ENCODE measurements at places on chromosomes 3 and 15.

- no peak for DNase-seq
Observed at GRCh38 chr3:155560594-155560993, 184.3 kb downstream of the PLCH1 start.

- DNase-seq = no peak
Observed at GRCh38 chr3:159944781-159945180, 43.9 kb upstream of the IL12A start.

- DNase-seq = no peak
Observed at GRCh38 chr15:39777496-39777895, 5.1 kb downstream of the FSIP1 start.

GRCh38 chr3:152196782-152197181 lies 71.9 kb upstream of the MBNL1 start:
- no peak for DNase-seq

GRCh38 chr3:12148183-12148940 lies 10.3 kb downstream of the TIMP4 start:
- no peak for DNase-seq

- DNase-seq = no peak
Observed at GRCh38 chr3:50459785-50460184, 43.6 kb downstream of the CACNA2D2 start.

DNA sequence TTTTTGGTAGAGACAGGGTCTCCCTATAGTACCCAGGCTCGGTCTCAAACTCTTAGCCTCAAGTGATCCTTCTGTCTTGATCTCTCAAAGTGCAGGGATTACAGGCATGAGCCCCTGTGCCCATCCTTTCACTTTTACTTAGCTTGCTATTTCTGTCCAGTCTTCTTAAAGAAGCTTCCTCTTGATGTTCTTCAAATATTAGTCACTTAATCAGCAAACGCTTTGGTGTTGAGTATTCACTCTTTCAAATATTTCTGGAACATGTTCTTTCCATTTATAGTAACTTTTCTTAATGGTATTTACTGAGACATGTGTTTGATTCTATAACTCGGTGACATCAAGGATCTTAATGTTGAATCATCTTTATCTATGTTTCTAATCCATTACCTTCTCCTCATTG lies 122.1 kb downstream of the CNTN6 start:
- DNase-seq = peak; percentile 38

DNA sequence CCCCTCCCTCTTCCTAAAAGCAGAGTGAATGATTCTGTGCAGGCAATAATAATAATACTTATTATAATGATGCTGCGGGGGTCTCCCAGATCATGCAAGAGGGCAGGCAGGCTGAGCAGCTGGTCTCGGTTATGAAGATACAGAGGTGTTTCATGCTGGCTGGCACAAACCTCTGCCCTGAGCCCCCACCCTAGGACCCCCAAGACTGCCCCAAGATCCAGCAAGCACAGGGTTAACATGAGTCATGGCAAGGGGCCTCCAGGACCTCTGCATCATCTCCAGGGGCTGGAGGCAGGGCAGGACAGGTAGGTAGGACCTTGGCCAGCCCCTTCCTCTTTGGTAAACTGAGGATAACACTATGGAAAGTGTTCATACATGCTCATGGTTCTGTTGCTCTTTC lies 2.7 kb downstream of the MGLL start:
- DNase-seq = no peak

- DNase-seq = no peak
Observed at GRCh38 chr3:171327441-171328174, 132.6 kb downstream of the TNIK start.

DNA sequence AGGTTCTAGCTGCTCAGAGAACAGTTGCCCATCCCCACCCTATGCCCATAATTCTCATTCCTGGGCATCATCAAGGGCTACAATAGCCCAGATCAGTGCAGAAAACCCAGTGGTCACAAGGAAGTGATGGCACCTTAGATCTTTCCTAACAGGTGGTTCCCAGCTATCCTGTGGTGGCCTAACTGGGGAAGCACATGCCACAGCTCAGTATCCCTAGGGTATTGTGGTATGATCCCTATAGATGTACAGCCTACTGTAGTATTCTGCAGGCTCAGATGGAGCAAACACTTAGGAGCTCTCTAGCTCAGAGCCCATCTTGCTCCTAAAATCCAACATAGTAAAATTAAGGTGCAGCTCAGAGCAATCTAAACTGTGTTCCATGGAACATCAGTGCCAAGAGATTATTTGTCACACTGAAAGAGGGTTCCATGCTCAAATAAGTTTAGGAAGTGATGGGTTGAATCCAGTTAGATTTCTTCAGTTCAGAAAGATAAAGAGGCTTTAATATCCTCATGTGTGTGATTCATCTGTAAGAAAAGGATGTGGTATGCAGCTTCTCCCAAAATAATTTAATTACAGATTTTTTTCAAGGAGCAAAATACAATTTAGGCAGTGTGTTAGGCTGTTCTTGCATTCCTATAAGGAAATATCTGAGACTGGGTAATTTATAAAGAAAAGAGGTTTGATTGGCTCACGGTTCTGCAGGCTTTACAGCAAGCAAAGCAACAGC lies 4.4 kb downstream of the A4GNT start:
- no peak for DNase-seq

DNA sequence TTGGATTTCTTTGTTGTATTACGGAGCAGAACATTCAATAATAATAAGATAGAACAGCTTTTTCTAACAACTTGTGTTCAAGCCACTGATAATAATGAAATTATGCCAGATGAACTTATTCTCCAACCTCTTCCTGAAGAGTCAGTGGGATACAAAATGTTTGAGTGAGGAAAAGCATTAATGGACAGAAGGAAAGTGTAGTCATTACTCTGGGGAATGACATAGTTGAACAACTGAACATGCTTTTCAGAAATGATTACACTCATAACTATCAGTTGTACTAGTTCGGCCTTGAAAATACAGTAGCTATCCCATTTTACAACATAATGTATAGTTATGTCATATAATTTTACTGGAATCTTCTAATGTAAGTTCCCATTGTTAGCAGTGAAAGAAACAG lies 55.9 kb downstream of the ALCAM start:
- DNase-seq = no peak

GRCh38 chr3:112053229-112053628 lies 18.7 kb downstream of the TMPRSS7 start:
- no peak for DNase-seq

DNA sequence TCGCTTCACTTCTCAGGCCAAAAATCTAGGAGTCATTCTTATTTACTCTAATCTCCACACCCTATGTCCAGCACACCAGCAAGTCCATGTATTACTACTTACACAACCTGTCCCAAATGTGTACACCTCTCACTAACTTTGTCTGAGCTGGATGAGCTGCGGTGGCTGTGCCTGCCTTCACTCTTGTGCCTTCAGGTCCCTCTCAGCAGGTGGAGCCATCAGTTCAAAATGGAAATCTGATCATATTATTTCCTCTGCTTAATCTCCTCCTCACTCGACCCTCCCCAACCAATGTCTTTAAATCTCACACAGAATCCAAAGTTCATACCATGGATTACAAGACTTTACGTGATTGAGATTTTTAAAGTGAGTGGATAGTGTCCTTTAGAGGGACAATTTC lies 82.8 kb downstream of the SSR3 start:
- DNase-seq = no peak

- DNase-seq = no peak
Observed at GRCh38 chr15:93286446-93286845, 197.4 kb upstream of the RGMA start.

GRCh38 chr3:19487386-19487785 lies 339.1 kb downstream of the KCNH8 start:
- no peak for DNase-seq

DNA sequence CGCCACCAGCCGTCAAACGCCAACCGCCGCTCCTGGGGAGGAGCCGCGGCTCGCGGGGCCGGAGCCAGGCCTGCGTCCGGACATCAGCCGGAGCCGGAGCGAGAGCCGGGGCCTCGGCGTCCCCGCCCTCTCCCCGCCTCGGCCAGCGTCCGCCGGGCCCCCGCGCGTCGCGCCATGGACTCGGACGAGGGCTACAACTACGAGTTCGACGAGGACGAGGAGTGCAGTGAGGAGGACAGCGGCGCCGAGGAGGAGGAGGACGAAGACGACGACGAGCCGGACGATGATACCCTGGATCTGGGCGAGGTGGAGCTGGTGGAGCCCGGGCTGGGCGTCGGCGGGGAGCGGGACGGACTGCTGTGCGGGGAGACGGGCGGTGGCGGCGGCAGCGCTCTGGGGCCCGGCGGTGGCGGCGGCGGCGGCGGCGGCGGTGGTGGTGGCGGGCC lies 359 bp downstream of the ARIH1 start:
- DNase-seq = no peak

DNA sequence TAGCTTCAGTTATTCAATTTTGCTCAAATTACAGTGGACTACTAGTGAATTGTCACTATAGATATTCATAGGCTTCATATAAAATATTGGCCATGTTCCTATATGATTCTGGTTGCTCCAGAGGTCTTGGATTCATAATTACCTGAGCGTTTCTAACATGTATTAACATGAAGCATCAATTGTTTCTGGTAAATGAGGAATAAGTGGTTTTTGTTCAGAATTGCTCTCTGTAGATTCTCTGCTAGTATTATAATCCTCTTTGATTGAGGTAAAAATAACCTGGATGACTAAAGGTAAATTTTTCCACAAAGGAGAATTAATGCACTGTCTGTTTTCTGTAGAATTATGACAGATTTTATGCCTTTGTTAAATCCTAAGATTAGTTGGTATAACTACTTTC lies 258.1 kb upstream of the CNTN6 start:
- no peak for DNase-seq

DNA sequence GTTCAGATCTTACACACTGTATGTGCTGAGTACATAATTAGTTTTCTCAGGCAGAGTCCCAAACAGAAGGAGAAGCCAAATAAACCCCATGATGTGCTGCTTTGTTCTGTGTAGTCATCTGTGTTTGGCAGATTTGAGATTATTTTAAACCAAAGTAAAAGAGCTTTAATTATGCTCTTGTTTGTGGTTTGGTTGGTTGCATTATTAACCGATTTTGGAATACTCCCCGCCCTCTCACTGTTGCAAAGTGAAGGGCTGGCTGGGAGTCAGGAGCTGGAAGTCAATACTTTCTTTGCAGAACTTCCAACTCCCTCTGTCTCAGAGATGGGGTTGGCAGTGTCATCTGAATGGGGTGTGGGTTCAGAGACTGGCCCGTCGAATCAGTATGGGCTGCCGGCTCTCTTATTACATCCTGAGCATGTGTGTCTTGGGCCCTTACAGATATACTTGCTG lies 34.4 kb downstream of the SLCO3A1 start:
- no peak for DNase-seq

GRCh38 chr3:23461069-23461468 lies 257.9 kb downstream of the UBE2E2 start:
- no peak for DNase-seq

- DNase-seq = no peak
Observed at GRCh38 chr15:100767001-100767825, 112.4 kb upstream of the ALDH1A3 start.
